ENCODE measurements at places on chromosomes 7 and 10. TPM values are rescaled to one million over a fixed set of nuclear protein-coding genes. Genes with fewer than 3 reads are reported as not detected.

RHOBTB1 gene
- 16.8 TPM for total RNA-seq

DNA sequence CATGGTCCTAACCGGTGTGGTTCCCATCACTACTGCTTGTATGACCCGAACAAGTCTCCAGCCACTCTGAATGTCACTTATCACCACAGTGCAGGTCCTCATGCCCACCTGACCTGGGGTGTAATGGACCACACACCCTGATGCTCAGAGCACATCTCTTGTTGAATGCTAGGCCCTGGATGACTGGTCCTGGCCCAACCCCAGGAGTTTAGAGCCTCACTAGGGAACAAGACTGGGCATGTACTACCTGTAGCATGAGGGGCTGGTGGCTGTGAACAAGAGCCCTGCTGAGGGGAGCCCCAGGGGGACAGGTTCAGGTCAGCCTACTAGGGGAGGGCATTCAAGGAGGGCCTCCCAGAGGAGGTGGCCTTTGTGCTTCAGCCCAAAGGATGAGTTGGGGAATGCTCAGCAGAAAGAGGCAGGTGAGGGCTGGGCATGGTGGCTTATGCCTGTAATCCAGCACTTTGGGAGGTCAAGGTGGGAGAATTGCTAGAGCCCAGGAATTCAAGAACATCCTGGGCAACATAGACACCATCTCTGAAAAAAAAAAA is 31.2 kb downstream of the ZMIZ1 start:
- no peak overlapping the region for H3K4me3 ChIP-seq
- no peaks in the 10 kb centered on the region for H3K36me3 ChIP-seq
- H3K27me3 ChIP-seq = no peaks in the 10 kb centered on the region
- peaks cover 3% of the 10 kb centered on the region for H3K4me1 ChIP-seq
- no peak for DNase-seq

ODAD2 gene
- 0.08 TPM for total RNA-seq

GIMAP8 gene
- total RNA-seq = 6.6 TPM

CH25H gene
- 0.98 TPM for total RNA-seq

- no peaks in the 10 kb centered on the region for H3K27me3 ChIP-seq
- DNase-seq = no peak
- no peaks in the 10 kb centered on the region for H3K4me1 ChIP-seq
- H3K27ac ChIP-seq = no peak overlapping the region
- no peak overlapping the region for H3K4me3 ChIP-seq
Observed at GRCh38 chr7:90920336-90920735, 324.2 kb downstream of the CDK14 start.

AKR1C4 gene
- not detected for total RNA-seq

DNA sequence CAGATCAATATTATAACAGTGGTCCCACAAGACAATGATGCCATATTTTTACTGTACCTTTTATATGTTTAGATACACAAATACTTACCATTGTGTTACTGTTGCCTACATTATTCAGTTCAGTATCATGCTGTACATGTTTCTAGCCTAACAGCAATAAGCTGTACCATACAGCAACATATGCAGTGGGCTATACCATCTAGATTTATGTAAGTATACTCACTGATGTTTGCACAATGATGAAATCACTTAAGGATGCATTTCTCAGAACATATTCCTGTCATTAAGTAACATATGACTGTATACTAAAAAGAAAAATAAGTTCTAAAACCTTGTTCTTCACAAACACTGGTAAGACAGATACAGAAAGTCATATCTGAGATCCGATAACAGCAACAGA is 468.6 kb upstream of the SEMA3A start:
- H3K36me3 ChIP-seq = no peaks in the 10 kb centered on the region
- no peaks in the 10 kb centered on the region for H3K4me1 ChIP-seq
- no peak overlapping the region for H3K4me3 ChIP-seq

- no peak overlapping the region for H3K4me3 ChIP-seq
- no peak for DNase-seq
- H3K27me3 ChIP-seq = no peaks in the 10 kb centered on the region
Observed at GRCh38 chr7:18235819-18236218, 208.2 kb upstream of the PRPS1L1 start.

- peaks cover 82% of the 10 kb centered on the region for H3K27me3 ChIP-seq
- H3K27ac ChIP-seq = no peak overlapping the region
- H3K4me1 ChIP-seq = no peaks in the 10 kb centered on the region
- H3K4me3 ChIP-seq = no peak overlapping the region
- no peak for DNase-seq
Observed at GRCh38 chr10:123142701-123143161, 5.2 kb upstream of the HMX2 start.

- no peaks in the 10 kb centered on the region for H3K4me1 ChIP-seq
- no peaks in the 10 kb centered on the region for H3K27me3 ChIP-seq
- peak within 1 kb of the TSS; percentile 85 for H3K4me3 ChIP-seq
- H3K36me3 ChIP-seq = no peaks in the 10 kb centered on the region
Observed at GRCh38 chr7:43729214-43729923, at the start of gene COA1. Gene COA1 (minus strand): TSS chr7:43729523. CDS start chr7:43648614, 80,909 bp downstream.

CRPPA gene
- total RNA-seq = 2.2 TPM

- H3K27me3 ChIP-seq = no peaks in the 10 kb centered on the region
- no peak for DNase-seq
- no peak overlapping the region for H3K4me3 ChIP-seq
- H3K27ac ChIP-seq = no peak overlapping the region
- no peaks in the 10 kb centered on the region for H3K36me3 ChIP-seq
Observed at GRCh38 chr10:63770523-63770922, 249.3 kb downstream of the REEP3 start.

VGF gene
- total RNA-seq = not detected

DNA sequence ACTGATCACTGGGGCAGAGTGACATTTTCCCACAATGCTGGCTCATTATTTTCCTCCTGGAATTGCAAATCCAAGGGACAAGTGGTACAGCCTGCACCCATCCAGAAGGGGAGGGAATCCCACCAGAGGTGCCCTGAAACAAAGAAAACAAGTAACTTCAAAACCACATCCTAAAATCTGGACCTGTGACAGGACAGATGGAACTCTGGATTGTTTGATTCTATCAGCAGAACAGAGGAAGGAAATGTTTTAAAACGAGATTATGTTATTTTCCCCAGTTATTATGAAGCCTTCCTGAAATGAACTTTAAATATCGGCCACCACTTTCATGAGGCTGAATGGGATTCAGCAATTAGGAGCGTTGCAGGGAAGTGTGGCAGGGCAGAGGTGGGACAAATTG is 62.2 kb upstream of the ECHDC3 start:
- H3K27me3 ChIP-seq = no peaks in the 10 kb centered on the region
- H3K36me3 ChIP-seq = no peaks in the 10 kb centered on the region
- H3K4me3 ChIP-seq = no peak overlapping the region
- H3K4me1 ChIP-seq = no peaks in the 10 kb centered on the region
- no peak overlapping the region for H3K27ac ChIP-seq

GRCh38 chr10:26556748-26557640 is 118.9 kb downstream of the APBB1IP start:
- no peaks in the 10 kb centered on the region for H3K27me3 ChIP-seq
- no peak overlapping the region for H3K4me3 ChIP-seq
- DNase-seq = no peak
- no peaks in the 10 kb centered on the region for H3K36me3 ChIP-seq
- H3K27ac ChIP-seq = no peak overlapping the region
- H3K4me1 ChIP-seq = peaks cover 13% of the 10 kb centered on the region

DNA sequence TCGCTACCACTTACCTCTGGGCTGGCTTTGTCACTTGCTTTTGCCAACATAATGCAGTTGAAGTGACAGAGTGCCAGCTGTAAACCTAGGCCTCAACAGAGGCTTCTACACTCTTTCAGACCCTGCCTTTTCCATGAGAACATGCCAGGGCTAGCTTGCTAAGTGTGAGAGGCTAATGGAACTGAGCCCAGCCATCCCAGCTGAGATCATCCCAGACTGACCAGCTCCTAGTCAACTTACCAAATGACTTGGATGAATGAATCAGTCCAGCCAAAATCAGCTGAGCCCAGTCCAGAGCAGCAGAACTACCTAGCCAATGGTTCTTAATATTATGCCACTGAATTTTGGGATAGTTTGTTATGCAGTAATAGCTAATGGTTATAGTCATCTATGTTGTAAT is 34.7 kb upstream of the MKLN1 start:
- H3K36me3 ChIP-seq = no peaks in the 10 kb centered on the region
- H3K27me3 ChIP-seq = no peaks in the 10 kb centered on the region
- DNase-seq = peak; percentile 76
- peak overlapping the region; percentile 9 for H3K27ac ChIP-seq
- no peaks in the 10 kb centered on the region for H3K4me1 ChIP-seq

SEMA3D gene
- total RNA-seq = 1.5 TPM

ANLN gene
- 9.0 TPM for total RNA-seq

- H3K4me1 ChIP-seq = peaks cover 47% of the 10 kb centered on the region
- no peaks in the 10 kb centered on the region for H3K36me3 ChIP-seq
- H3K27ac ChIP-seq = peak overlapping the region; percentile 80
Observed at GRCh38 chr10:71063401-71063800, 149.0 kb upstream of the UNC5B start.

- no peaks in the 10 kb centered on the region for H3K36me3 ChIP-seq
- no peaks in the 10 kb centered on the region for H3K27me3 ChIP-seq
- H3K27ac ChIP-seq = no peak overlapping the region
Observed at GRCh38 chr7:153061910-153062528, 302.5 kb downstream of the ACTR3B start.

RBP4 gene
- total RNA-seq = 48.2 TPM

DNA sequence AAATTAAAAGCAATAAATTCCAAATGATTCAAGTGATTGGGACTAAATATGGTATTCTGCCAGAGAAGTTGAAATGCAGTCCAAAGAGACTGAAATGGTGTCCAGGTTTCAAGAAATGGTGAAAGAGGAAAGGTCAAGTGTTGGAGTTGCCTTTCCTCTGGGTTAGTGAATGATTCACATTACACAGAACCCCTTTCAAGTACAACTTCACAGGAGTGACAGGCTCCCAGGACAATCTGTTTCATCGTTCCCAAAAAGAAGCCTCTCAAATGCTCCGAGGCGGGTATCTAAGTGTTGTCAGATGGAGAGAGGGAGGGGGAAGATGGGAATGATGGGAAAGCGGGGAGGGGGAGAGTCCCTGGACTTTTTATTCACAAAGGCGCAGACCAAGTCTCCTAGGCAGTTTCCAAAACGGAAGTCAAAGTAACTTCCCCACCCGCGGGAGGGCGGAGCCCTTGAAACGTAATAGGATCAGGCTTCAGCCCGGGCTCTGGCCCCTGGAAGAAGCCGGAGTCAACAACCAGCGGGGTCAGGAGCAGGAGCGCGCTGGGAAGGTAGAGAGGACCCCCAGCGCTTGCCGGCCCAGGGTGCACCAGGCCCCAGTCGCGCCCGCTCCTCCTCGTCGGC is 754 bp downstream of the SLC25A13 start:
- DNase-seq = peak; percentile 95
- H3K27me3 ChIP-seq = no peaks in the 10 kb centered on the region
- peak overlapping the region; percentile 99 for H3K27ac ChIP-seq
- peaks cover 37% of the 10 kb centered on the region for H3K4me1 ChIP-seq
- no peaks in the 10 kb centered on the region for H3K36me3 ChIP-seq

DNA sequence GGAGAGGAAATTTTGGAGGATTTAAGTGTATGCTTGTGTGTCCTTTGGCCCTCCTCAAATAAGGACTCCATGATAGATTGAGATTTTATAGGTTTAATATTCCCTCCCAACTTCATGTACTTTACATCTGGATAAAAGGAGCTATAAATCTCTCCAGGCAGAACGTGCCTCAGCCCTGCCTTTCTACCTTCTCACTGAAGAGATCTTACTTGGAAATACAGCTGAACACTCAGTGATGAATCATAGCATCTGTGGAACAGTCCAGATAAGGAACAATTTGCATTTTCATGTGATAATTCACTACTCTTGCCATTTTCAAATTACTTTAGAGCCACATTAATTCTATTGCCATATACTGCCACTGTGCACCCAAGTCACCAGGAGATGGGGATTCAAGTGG is 364.6 kb upstream of the PODXL start:
- H3K4me1 ChIP-seq = no peaks in the 10 kb centered on the region
- no peaks in the 10 kb centered on the region for H3K27me3 ChIP-seq

TAC1 gene
- not detected for total RNA-seq

NPTX2 gene
- 6.7 TPM for total RNA-seq

CYP2C18 gene
- total RNA-seq = not detected

HOXA1 gene
- not detected for total RNA-seq

ADD3 gene
- total RNA-seq = 377 TPM

CALHM3 gene
- total RNA-seq = not detected

- no peaks in the 10 kb centered on the region for H3K27me3 ChIP-seq
- H3K4me3 ChIP-seq = no peak overlapping the region
- DNase-seq = no peak
- no peaks in the 10 kb centered on the region for H3K36me3 ChIP-seq
- H3K4me1 ChIP-seq = no peaks in the 10 kb centered on the region
Observed at GRCh38 chr7:43779045-43779812, 20.7 kb downstream of the BLVRA start.

DNA sequence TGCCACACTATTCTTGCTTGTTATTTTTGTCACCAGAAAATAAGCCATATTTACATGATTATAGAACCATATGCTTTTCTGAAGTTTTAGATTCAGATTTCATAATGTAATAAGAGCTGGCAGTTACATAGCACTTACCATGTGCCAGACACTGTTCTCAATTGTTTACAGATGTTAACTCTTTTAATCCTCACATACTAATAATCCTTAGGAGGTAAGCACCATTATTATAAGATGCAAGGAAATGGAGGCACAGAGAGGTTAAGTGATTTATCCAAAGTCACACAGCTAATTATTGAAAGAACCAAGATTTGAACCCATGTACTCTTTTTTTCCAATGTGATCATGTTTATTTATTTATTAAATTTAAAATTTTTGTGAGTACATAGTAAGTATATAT is 57.2 kb downstream of the CREB5 start:
- H3K27me3 ChIP-seq = no peaks in the 10 kb centered on the region
- no peak for DNase-seq
- no peaks in the 10 kb centered on the region for H3K36me3 ChIP-seq
- H3K4me1 ChIP-seq = no peaks in the 10 kb centered on the region

ZFAND4 gene
- total RNA-seq = 10.3 TPM

- no peak for DNase-seq
- H3K27ac ChIP-seq = peak overlapping the region; percentile 49
- H3K36me3 ChIP-seq = peaks cover 5% of the 10 kb centered on the region
- H3K27me3 ChIP-seq = no peaks in the 10 kb centered on the region
- H3K4me1 ChIP-seq = peaks cover 94% of the 10 kb centered on the region
Observed at GRCh38 chr10:79191951-79192676, 123.3 kb downstream of the ZMIZ1 start.

- no peak overlapping the region for H3K4me3 ChIP-seq
- H3K27me3 ChIP-seq = no peaks in the 10 kb centered on the region
- H3K27ac ChIP-seq = no peak overlapping the region
- no peaks in the 10 kb centered on the region for H3K4me1 ChIP-seq
- DNase-seq = no peak
Observed at GRCh38 chr7:30434140-30434799, 44.3 kb downstream of the NOD1 start.

DNA sequence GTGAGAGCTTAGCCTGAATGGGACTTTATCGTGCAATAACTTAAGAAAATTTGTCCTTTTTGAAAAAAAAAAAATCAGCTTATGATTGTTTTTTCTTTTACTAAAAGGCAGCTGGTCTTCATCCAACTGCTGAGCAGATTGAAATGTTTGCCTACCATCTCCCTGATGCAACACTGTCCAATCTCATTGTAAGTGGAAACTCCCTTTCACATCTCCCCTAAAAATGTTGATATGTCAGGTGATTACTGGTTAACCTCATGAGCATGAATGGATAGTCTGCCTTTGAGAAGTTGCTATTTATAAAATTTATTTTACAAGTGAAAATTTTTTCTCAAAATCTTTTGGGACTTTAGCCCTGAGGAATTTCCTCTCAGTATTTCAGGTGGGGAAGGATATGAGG is 17.8 kb upstream of the HKDC1 start:
- H3K27ac ChIP-seq = no peak overlapping the region
- H3K4me1 ChIP-seq = no peaks in the 10 kb centered on the region
- H3K27me3 ChIP-seq = no peaks in the 10 kb centered on the region
- no peak for DNase-seq
- H3K36me3 ChIP-seq = peaks cover 76% of the 10 kb centered on the region
